Activated CD4-positive, alpha-beta T cell treated with anti-CD3 and anti-CD28 coated beads, Interleukin-2, Interleukin-4, amounts not matched to agents 100 ng/mL and 50 ng/mL, durations not matched to agents 16 hours and 8 hours (primary cell): ENCODE measurements at places on chromosomes 7 and 10.

DNA sequence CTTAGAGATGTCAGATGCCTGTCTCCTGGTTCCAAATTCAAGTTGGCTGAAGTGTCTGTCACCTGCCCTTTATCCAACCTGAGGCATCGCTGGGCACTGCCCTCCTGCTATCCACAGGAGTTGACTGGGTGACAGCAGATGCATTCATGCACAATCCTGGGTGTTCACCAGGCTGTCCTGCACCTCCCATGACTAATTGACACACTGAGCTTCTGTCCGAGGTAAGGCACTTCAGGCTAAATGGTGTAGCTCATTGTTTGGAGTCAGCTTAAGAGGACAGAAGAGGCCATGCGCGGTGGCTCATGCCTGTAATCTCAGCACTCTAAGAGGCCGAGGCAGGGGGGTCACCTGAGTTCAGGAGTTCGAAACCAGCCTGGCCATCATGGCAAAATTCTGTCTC is 2.4 kb downstream of the UCMA start:
- DNase-seq = no peak

DNA sequence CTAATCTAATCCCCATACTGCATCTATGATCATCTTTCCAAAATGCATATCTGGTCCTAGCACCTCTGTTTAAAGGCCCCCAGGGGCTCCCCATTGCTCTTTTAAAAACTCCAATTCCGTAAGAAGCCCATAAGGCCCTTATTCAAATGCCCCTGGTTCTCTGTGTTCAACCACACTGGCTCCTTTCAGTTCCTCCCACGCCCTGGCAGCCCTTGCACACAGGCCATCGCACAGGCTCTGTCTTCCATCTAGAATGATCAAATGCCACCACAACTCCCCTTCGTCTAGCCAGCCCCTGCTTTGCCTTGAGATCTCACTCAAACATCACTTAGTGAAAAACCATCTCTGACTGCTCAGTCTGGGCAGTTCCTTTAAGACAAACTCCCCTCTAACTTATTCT is 112.9 kb upstream of the LYZL2 start:
- no peak for DNase-seq

GRCh38 chr7:140156460-140157080 is 20.2 kb downstream of the KDM7A start:
- DNase-seq = no peak

GRCh38 chr10:97888641-97889262 is 39.1 kb downstream of the GOLGA7B start:
- no peak for DNase-seq

GRCh38 chr7:131745390-131746248 is 189.2 kb upstream of the PODXL start:
- no peak for DNase-seq

GRCh38 chr7:130441408-130441869 is 623 bp upstream of the CEP41 start:
- no peak for DNase-seq

GRCh38 chr7:91324663-91325062 is 60.4 kb downstream of the FZD1 start:
- no peak for DNase-seq

DNA sequence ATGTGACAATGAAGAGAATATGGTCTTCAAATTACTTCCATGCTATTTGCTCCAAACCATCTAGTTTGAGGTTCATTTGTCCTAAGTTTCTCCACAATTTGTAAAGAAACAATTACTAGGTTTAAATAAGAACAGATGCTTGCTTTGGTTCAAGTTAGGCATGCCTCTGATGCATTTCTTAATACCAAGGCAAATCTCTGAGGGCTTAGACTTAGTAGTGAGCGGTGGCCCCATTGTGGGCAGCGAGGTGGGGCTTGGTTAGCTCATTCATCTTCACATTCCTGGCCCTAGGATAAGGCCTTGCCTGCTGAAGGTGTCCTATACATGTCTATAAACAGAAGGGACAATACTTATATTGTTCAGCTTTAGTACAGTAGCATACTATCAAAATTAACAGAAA is 52.4 kb upstream of the RHEB start:
- no peak for DNase-seq

DNA sequence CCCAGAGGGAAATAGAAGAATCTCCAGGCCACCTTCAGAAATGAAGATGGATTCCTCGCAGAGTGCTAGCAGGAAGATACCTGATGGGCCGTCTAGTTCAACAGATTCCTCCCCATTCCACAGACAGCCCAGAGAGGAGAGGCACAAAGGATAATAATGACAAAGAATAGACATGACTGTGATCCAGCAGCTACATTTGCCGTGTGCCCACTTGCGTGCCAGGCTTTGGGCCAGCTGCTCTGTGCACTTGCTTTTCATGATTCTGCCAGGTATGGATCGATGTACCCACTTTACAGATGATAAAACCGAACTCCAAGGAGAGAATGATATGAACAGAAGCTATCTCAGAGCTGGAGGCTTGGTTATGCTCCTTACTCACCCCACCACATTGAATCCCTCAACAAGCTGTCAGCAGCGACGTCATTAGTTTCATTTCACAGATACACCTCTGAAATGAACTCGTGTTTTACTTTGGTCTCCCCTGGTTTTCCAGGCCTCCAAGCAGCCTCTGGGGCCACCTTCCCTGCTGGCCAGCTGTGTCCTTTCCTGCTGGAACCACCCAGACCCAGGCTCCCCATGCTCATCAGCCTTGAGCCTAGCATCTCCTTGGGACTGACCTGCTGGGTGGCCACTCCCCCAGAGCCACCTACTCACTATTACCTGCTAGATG is 11.9 kb upstream of the WDFY4 start:
- no peak for DNase-seq

GRCh38 chr10:1938317-1938716 is 201.0 kb upstream of the ADARB2 start:
- DNase-seq = peak; percentile 7

DNA sequence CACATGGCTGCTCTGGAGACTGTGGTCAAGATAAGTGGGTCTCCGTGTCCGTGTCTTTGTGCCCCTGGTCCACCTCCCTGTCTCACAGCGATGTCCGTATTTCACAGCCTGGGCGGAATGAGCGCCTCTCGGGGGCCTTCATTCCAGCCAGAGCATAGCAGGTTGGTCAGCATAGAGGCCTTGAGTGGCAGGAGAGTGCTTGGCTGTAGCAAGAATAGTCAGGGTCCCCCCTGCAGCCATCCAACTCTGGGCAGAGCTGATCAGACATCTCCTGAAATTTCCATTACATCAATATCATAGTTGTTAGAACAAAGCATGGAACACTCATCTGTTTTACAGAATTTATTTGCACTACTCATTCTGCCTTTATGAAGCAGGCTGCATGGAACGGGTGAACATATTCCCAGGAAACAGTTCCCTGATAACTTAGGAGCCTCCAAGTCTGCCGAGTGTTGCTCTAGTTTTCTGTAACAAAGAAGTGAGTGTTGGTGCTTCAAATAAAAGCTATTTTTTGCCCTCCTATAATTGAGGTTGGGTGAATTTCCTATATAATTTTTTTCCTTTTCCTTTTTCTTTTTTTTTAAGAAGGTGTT is 255.3 kb downstream of the INHBA start:
- DNase-seq = no peak

GRCh38 chr10:69065406-69066361 is 22.2 kb upstream of the SRGN start:
- peak; percentile 74 for DNase-seq

DNA sequence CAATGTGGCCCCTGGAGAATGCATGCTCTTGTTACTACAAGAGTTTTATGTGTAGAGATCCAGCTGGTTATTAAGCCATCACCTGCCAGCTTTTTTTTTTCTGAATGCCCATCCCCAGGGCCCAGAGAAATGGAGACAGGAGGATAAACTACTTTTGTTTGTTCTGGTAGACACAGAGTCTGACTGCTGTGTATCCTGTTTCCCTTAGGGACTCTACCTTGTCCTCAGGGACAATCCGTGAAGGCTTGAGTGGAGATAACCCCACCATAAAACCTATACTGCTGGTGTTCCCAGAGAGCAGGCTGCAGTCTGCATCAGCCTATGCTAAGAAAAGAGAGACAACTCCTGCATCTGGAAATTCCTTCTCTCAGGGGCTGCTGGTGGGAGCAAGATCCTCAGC is at the start of gene OR2A5:
Gene OR2A5 (plus strand): TSS at position 301 of the 400 bp plus-strand sequence. CDS start 1,454 bp downstream, outside the sequence.
- DNase-seq = no peak

GRCh38 chr7:7236041-7236440 is 53.7 kb downstream of the C1GALT1 start:
- no peak for DNase-seq

DNA sequence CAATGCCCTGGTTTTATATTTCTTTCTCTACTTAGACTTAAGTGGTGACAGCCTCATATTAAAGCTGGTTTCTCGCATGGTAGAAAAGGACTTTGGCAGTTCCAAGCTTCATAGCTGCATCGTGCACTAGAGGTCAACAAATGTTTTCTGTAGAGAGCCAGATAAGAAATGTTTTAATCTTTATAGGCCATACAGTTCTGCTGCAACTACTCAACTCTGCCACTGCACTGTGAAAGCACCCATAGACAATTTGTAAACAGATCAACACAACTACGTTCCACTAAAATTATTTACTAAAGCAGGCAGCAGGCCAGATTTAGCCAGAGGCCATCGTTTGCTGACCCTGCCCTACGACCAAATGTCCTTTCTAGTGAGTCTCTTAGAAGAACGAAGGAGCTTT is 36.7 kb downstream of the CSGALNACT2 start:
- no peak for DNase-seq

DNA sequence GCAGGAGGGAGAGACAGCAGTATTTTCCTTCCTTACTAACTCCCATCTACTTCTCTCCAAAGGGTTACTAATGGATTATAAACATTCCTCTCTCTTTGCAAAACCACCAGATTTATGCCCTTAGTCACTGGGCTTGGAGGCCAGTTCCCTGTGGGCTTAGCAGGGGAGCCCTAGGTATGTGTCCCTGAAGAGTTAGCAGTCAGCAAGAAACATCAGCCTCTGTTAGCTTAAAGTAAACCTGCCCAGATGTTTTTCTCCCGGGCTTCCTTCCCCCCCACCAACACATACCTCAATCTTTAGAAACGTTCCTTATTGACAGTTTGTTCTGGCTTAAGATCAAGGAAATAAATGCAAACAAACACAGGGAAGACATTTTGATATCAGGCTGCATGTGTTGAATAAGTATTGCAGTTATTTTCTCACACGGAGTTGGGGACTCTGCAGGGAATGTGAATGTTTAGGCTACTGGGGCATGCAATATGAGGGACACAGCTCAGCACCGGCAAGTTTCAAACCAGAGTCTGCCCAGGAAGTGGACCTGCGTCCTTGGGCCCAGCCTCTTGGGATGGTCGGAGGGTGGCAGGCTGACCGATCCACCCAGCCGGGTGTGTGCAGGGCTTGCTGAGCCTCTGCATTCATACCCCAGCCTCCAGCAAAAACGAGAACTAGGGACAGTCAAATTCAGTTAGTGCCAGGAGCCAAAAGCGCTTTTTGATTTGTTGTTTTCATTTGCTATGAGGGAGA is 252.0 kb upstream of the GRB10 start:
- DNase-seq = no peak

GRCh38 chr10:46002916-46003693 is 27.3 kb downstream of the NCOA4 start:
- no peak for DNase-seq

DNA sequence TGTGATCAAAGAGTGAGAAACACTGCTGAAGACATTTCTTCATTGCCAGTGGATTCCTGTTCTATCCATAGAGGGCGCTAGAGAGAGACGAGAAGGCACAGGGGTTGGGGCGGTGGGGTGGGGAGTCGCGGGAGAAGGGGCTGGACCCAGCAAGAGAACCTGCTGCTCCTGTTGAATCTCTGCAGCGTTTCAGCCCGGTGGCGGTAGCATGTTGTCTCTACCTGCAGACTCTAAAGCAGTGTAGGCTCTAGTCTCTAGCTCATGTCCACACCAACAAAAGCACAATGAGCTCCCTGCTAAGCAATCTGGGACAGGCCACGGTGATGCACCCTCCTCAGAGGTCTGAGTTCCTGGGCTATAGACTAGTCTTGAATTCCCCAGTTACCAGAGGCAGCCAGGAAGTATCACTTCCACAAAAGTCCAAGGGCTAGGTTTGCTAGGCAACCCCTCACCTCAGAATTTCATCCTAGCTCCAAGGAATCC is 167.7 kb downstream of the DGKB start:
- DNase-seq = no peak

DNA sequence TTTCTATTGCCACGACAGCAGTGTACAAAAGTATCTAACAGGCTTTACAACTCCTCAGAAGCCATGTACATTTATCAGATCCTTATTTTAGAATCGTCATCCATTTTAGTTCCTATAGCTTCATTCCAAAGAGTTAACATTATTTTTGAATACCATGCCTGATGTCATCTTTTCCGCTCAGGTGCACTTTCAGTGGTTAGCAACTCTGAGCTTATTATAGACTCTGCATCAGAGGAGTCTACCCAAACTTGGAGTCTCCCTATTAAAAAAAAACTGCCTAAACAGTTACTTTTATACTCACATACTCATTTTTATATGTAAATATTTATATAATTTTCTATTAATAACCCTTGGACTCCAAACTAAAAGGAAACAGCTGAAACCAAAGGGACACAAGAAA is 31.6 kb upstream of the PRSS37 start:
- no peak for DNase-seq

- no peak for DNase-seq
Measured at GRCh38 chr7:129909669-129910068, 43.1 kb downstream of the UBE2H start.

DNA sequence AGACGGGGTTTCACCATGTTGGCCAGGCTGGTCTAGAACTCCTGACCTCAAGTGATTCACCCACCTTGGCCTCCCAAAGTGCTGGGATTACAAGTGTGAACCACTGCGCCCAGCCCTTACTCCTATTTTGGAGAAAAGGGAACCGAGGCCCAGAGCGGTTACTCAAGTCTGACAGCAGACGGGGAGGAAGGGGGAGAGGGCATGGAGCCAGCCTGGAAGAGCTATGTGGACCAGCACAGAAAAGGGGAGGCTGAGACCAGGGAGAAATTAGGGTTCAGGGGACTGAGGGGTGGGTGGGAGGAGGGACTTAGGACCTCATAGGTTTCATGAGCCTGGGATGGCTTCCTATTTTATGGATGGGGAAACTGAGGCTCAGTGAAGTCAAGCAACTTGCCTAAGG is 1.5 kb downstream of the SFRP5 start:
- no peak for DNase-seq

DNA sequence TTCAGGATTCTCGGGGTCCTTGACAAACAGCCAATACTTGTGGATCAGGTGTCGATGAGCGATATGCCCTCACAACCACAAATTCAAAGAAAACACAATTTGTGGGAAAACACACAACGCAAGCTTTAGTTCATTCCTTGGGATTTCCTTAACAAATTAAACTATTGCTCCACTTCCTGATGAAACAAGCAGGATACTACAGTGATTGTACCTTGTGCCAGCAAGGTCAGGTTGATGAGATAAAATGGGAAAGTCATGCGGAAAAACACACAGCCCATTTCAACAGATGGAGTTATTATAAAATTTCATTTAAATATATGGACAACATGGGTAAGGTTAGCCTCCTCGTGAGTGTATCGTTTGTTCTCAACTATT is 8.8 kb upstream of the RHOBTB1 start:
- DNase-seq = no peak

GRCh38 chr7:131090188-131090587 is 237.5 kb upstream of the MKLN1 start:
- DNase-seq = no peak

- DNase-seq = no peak
Measured at GRCh38 chr7:106165337-106165736, 53.2 kb upstream of the SYPL1 start.
